ENCODE measurements at places on chromosomes 12 and 14.

DNA sequence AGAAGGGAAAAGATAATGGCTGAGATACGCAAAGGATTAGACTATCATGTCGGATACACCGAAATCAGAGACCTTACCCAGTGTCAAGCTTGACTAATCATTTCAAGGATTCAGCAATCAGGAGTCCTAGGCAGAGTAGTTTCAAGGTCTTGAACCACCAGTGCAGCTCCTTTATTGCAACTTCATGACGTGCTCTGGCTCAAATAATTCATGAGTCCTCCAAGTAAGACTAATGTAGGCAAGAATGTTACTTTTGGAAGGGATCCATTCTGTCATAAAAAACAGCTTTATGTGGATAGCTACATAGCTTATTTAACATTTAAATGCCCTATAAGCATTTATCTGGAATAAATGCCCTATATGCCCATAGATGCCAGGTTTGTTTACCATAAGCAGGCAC, 123.2 kb downstream of the LMO3 start:
- DNase-seq = no peak

GRCh38 chr12:29614694-29615325, 117.3 kb upstream of the OVCH1 start:
- no peak for DNase-seq

DNA sequence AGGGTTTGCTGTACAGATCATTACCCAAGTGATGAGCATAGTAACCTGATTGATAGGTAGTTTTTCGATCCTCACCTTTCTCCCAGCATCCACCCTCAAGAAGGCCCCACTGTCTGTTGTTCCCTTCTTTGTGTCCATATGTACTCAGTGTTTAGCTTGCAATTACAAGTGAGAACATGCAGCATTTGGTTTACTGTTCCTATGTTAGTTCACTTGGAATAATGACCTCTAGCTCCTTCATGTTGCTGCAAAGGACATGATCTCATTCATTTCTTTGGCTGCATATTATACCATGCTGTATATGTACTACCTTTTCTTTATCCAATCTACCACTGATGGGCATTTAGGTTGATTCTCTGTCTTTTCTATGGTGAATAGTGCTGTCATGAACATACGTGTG, 181.6 kb upstream of the FOXG1 start:
- DNase-seq = no peak

GRCh38 chr12:97637770-97638169, 175.2 kb downstream of the RMST start:
- DNase-seq = no peak

DNA sequence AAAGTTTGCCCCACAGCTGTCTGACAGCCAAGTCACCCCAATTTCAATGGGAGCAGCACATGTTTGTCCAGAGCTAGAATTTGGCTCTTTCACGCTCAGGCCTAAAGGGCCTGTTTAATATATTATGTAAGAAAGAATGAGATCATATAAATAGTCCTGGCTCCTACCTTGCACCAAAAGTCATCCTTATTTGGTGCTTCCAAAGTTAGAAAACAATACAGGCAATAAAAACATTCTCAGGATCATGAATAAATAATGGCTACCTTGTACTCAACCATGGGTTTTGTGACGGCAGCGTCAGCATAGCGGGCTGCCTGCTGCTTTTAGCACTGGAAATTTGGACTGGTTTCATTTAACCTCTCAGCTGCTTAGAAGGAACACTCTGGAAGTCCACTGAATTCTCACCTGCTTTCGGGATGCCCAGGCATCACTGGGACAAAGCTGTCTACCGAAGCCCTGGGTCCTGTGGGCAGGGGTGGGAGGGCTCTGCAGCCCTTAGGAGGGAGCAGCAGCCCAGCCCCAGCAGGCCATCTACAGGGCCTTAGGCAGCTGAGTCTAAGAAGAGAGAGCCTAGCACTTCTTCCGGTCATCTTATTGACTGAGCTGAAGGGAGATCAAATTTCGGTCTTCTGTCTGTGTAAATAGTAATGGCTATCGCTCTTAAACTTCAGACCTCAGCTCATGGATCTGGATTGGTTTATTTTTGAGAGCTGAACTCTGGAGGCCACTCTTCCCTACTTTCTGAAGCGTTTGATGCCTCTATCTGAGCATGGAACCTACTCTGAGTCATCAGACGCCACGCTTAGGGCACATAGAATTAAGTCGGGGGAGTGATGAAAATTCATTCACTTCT, 106.5 kb downstream of the SAMD4A start:
- DNase-seq = no peak
